NK-92 treated with Interleukin-12 subunit alpha and Interleukin-12 subunit beta, amount 100 ng/mL, for 24 hours (cell line): ENCODE measurements at places on chromosomes 4 and X.

- DNase-seq: no peak
Measured at GRCh38 chr4:16685536-16685935, 212.9 kb downstream of the LDB2 start.

DNA sequence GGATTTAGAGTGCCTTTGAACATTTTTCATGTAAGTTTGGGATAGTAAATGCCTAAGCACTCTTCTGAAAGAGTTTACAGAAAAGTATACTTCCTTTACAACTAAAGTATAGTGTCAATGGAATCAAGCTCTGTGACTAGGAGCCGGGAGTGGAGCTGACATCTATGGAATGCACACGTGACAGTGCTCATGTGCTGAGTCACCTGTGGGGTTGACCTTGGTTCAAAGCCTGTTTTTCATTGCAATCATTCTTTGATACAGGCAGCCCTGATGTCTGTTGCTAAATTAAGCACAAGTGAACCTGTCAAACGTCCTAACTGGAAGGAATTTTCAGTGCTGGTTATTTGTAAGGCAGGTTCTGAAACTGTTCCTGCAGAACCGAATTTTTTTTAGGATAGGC lies 82.5 kb downstream of the GPAT3 start:
- DNase-seq: no peak

- DNase-seq: no peak
Measured at GRCh38 chr4:79585834-79586233, 177.8 kb upstream of the GK2 start.

GRCh38 chr4:56723201-56723605 lies 42.1 kb upstream of the HOPX start:
- no peak for DNase-seq

- DNase-seq: no peak
Measured at GRCh38 chr4:106339431-106339830, 23.1 kb downstream of the AIMP1 start.

GRCh38 chrX:100410901-100411801 lies 1.1 kb upstream of the PCDH19 start:
- DNase-seq: no peak

GRCh38 chr4:42638321-42638720 lies 18.6 kb downstream of the ATP8A1 start:
- DNase-seq: no peak

DNA sequence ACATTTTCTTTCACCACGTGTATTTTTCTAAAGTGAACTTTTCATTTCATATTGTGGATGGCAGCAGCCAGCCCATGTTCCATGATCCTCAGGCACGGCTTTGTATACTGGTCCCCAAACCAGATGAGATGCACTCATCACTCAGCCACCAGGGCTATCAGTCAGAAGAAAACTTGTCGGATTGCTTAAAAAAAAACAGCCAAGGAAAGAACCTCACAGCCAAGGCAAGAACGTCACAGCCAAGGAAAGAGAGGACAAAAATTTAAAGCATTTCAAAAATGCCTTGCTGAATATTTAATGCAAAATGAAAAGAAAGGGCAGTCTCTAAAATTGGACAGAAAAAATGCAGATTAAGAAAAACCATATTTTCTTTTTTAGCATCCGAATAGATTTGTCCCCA lies 333.3 kb downstream of the PDGFC start:
- no peak for DNase-seq

DNA sequence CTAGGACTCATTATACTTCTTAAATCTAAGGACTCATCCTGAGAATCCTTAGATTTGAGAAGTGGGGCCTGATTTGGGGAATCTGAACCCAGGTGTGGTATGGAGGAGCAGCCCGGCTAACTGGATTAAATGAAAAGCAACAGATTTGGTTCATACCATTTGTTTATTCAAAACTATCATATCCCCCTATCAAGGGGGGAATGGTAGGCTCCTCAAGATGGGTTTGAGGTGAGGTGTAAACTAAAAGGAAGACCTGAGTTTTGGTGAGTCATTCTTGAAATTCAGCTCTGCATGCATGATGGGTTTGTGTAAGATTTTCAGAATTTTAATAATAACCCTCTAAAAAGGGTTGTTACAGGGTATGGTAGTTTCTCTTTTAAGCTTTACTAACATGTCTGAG lies 53.4 kb downstream of the CASP6 start:
- no peak for DNase-seq
